Neuronal stem cell (in vitro differentiated cells): ENCODE measurements at places on chromosomes 12 and 14.

- no peak for DNase-seq
- H3K4me3 ChIP-seq = no peak overlapping the region
- no peak overlapping the region for H3K27ac ChIP-seq
- H3K36me3 ChIP-seq = no peaks in the 10 kb centered on the region
Observed at GRCh38 chr14:92544051-92544720, 30.6 kb downstream of the RIN3 start.

DNA sequence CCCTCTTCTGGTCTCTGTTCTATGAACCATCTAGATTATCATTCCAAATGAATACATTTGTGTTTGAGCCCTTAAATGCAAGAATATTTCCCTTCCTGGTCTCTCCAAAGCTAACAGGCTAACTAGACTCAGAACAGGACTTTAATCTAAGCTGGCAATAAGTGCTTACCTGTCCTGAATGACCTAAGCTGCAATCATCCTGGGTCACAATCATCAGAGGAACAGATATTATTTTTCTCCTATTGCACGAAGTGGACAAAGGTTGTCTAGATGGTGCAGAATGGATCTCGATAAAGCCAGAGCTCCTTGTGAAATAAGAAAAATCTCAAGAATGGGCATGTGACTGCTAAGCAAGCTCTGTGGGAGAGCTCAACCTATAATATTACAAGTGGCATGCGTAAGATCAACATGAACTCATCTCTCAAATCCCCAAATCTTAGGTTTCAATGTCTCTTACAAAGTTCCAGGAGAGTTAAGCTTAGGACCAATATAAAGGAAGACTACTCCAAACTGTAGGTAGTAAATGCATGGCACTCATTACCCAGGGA, 10.6 kb upstream of the NUMB start:
- H3K27ac ChIP-seq = no peak overlapping the region
- H3K27me3 ChIP-seq = no peaks in the 10 kb centered on the region
- H3K4me1 ChIP-seq = no peaks in the 10 kb centered on the region
- no peak overlapping the region for H3K4me3 ChIP-seq
- DNase-seq = no peak

- no peaks in the 10 kb centered on the region for H3K4me1 ChIP-seq
- no peaks in the 10 kb centered on the region for H3K27me3 ChIP-seq
- no peak overlapping the region for H3K4me3 ChIP-seq
Observed at GRCh38 chr12:58801986-58802385, 118.3 kb downstream of the LRIG3 start.

- no peaks in the 10 kb centered on the region for H3K36me3 ChIP-seq
- no peaks in the 10 kb centered on the region for H3K4me1 ChIP-seq
- H3K27ac ChIP-seq = no peak overlapping the region
- H3K4me3 ChIP-seq = no peak overlapping the region
Observed at GRCh38 chr14:21711360-21711961, 37.8 kb upstream of the OR4E1 start.

DNA sequence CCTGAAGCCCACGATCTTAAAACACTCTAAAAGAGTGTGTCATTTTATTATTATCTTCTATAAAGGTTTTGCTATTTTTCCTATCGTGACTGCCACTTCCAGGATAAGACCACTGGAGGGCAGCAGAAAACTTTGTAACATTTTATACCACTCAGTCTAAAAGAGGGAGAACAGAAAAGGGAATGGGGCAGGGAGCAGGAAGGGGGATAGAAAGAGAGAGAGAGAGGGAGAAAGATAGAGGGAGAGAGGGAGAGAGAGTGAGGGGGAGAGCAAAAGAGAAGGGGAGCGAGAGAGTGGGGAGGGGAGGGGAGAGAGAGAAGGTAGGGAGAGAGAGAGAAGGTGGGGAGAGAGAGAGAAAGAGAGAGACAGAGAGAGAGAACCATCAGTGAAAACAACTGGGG, 2.0 kb upstream of the ART4 start:
- H3K27me3 ChIP-seq = no peaks in the 10 kb centered on the region
- peak; percentile 45 for DNase-seq
- H3K27ac ChIP-seq = no peak overlapping the region
- H3K4me1 ChIP-seq = no peaks in the 10 kb centered on the region
- H3K36me3 ChIP-seq = no peaks in the 10 kb centered on the region

DNA sequence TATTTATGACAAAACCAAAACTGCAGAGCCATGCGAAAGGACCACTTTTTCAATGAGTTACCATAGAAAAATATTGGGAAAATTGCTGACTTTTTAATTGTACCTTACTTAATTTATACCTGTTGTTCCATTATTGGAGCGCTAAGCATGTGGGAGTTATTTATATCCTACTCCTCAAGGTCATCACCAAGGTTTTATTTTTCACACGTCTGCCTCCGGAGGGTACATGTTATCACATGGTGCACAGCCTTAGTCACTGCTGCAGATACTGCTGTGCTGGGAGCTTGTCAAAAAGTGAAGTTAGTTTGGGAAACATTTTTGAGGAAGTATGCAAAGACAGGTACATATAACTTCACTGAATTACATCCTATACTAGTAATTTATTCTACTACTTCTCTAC, 1444.3 kb downstream of the AACS start:
- H3K36me3 ChIP-seq = no peaks in the 10 kb centered on the region
- no peaks in the 10 kb centered on the region for H3K4me1 ChIP-seq
- H3K27me3 ChIP-seq = no peaks in the 10 kb centered on the region
- no peak for DNase-seq

DNA sequence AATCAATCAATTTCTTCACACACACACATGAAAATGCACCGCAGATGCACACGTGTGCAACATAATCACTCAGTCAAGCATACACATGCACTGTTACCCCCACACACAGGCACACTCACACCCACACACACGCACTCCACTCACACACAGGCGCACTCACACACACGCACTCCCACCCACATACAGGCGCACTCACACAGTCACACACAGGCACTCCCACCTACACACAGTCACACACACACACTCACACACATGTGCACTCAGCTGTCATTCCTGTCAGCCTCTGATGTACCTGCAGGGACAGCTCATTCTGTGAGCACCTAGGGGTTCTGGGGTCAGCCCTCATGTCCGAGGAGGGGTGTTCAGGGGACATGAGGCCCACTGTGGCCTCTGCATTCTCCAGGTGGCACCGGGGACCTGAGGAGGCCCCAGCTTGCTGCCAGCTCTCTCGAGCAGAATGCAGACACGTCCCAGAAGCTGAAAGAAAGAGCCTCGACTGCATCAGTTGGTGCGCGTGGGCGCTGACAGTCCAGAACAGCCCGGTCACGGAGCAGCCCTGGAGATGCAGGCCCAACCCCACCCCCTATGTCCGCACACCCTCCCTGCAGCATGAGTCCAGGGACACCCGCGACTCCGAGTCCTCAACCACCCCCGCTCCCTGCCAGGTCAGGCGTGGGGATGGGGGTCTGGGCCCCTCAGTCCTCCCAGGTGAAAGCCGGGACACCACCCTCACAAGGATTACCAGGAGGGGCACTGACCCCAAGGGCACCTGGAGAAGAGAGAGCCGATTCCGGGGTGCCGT, 69.3 kb downstream of the NOC4L start:
- H3K27me3 ChIP-seq = no peaks in the 10 kb centered on the region
- H3K4me3 ChIP-seq = peak overlapping the region; percentile 23
- no peak for DNase-seq

GRCh38 chr12:104827587-104827986, 130.5 kb downstream of the SLC41A2 start:
- DNase-seq = no peak
- H3K36me3 ChIP-seq = no peaks in the 10 kb centered on the region
- H3K4me3 ChIP-seq = no peak overlapping the region
- H3K27me3 ChIP-seq = no peaks in the 10 kb centered on the region
- no peaks in the 10 kb centered on the region for H3K4me1 ChIP-seq

DNA sequence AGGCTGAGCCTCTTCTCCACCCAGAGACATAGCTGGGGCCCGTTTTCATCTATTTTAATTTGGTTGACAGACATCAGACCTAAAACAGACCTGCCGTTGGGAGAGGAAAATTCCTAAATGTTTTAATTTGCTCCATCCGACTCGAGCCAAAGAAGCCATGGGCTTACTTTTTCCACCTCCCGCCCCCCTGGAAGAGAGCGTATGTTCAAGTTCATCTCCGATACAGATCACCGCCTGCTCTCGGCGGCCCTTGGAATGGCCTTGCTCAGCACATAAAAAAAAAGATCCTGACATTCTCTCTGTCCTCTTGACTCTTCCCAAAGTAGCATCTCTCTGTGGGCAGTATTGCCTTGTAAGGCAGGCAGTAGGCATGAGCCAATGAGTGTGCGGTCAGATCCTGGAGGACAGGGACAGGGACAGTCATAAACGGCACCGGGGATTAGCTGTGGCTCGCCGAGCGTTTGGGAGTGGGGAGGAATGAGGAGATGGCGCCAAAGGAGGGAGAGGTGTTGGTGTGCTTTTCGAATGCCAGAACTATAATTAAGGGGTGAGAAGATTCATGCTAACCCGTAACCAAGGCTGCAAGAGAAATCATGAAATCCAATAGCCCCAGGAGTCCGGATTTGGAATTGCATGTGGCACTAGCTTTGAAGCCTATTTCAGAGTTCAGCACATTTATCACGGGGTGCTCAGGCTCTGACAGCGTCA, 47.9 kb upstream of the MEG3 start:
- H3K4me3 ChIP-seq = no peak overlapping the region
- no peak for DNase-seq
- H3K27ac ChIP-seq = no peak overlapping the region
- H3K36me3 ChIP-seq = no peaks in the 10 kb centered on the region

DNA sequence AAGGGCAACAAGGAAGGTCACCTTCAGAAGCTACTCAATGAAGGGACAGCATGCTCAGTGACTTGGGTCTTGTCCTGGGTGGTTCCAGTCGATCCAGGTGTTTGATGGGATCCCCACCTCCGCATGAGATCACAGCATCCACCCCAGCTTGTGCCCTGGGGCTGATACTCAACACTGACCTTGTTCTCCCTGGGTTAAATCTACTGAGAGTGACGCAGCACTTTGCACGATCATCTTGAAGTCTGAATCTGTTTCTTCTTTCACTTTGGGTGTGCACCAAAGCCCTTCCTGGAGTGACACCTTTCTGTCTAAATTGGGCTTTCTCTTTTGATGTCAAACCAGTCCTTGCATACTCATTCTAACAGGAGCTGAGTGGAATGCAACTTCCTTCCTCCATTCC, 13.8 kb downstream of the NOS1 start:
- no peak overlapping the region for H3K4me3 ChIP-seq
- H3K4me1 ChIP-seq = no peaks in the 10 kb centered on the region
- no peaks in the 10 kb centered on the region for H3K27me3 ChIP-seq
- H3K27ac ChIP-seq = no peak overlapping the region

- H3K4me1 ChIP-seq = no peaks in the 10 kb centered on the region
- H3K36me3 ChIP-seq = no peaks in the 10 kb centered on the region
- no peak overlapping the region for H3K27ac ChIP-seq
- H3K27me3 ChIP-seq = no peaks in the 10 kb centered on the region
- DNase-seq = no peak
Observed at GRCh38 chr12:16150276-16150675, 127.2 kb downstream of the SLC15A5 start.

- no peak for DNase-seq
Observed at GRCh38 chr14:76405627-76406026, 29.7 kb downstream of the ESRRB start.

DNA sequence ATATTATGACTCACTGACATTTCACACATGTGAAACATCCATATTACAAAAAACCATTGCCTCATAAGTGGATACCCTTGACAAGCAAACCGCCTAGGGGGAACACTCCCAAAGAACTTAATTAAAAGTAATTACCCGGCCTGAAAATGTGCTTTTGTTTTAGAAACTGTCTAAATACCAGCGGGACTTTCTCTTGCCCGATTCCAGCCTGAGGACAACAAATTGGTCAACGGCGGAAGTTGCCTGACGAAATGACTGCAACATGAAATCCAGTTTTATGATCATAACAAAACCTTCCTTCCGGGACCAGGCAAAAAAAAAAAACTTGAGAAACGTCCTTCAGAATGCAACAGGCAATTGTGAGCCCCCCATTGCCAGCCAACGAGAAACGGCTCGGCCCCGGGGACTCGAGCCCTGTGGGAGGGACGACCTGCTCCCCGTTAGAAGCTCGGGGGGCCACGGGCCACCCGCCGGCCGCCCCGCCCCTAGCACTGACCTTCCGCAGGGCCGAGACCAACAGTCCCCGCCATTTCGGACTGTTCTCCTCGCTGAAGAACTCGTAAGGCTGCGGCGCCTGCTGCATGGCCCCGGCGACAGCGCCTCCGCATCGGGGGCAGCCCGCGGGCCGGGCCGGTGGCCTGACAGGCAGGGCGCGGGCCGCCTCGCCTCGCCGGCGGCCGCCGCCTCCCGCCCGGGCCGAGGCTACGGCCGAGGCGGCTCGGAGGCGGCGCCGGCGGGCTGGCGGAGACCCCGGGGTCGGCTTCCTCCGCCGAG, 490 bp downstream of the SOS2 start:
- no peaks in the 10 kb centered on the region for H3K27me3 ChIP-seq
- no peaks in the 10 kb centered on the region for H3K36me3 ChIP-seq

- H3K4me1 ChIP-seq = no peaks in the 10 kb centered on the region
- no peak for DNase-seq
- H3K27me3 ChIP-seq = no peaks in the 10 kb centered on the region
- H3K36me3 ChIP-seq = no peaks in the 10 kb centered on the region
- H3K27ac ChIP-seq = no peak overlapping the region
- H3K4me3 ChIP-seq = no peak overlapping the region
Observed at GRCh38 chr14:42374332-42374731, 767.7 kb downstream of the LRFN5 start.

DNA sequence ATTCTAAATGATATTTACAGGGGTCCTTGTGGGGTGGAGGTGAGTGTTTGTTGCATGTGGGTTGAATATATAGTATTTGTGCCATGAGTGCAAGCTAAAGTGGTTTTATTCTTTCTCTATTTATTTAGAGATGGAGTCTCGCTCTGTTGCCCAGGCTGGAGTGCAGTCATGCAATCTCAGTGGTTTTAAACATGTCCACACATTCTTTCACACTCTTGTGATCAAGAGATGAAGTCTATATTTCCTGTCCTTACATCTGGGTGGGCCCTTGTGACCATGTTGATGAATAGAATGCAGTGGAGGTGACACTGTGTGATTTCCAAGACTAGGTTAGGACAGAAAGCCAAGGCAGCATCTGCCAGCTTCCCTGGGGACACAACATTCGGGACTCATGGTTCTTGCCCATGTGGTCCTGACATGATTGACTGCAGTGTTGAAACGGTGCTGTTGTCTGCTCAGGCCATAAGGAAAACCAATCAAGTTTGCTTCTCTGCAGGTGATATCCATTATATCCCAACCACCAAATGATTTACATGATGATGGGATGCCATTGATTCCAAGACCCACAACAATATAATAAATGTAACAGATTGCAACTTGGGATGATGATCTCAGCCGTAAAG, 172.6 kb downstream of the SUDS3 start:
- H3K27ac ChIP-seq = no peak overlapping the region
- H3K36me3 ChIP-seq = no peaks in the 10 kb centered on the region
- H3K4me3 ChIP-seq = no peak overlapping the region
- no peaks in the 10 kb centered on the region for H3K4me1 ChIP-seq

- no peaks in the 10 kb centered on the region for H3K36me3 ChIP-seq
- DNase-seq = no peak
- H3K4me3 ChIP-seq = no peak overlapping the region
- H3K4me1 ChIP-seq = no peaks in the 10 kb centered on the region
Observed at GRCh38 chr12:107057071-107057834, 36.1 kb downstream of the CRY1 start.
